IPS DF 19.7 (cell line): ENCODE measurements at places on chromosomes 1 and 21.

DNA sequence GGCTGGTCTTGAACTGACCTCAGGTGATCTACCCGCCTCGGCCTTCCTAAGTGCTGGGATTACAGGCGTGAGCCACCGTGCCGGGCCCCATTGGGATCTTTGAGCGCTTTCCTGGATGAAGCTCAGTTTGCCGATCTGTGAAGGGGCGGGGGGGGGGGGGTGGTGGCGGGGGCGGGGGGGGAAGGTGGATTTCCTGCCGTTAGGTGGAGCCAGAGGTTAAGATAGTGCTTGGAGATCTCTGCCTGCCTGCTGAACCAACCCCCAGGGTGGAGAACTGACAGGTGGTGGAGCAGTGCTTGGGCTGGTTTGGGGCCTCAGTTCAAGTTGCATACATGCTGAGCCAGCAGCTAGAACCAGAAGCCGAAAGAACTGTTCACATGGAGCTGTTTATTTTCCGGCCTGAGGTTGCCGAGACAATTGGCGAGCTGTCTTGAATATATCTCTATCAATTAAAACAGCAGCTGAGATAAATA is 1.7 kb downstream of the TMCC2 start:
- peak; percentile 76 for DNase-seq

- DNase-seq, result no peak
These were observed 1.6 kb downstream of the SMPDL3B start for GRCh38 chr1:27936370-27936769.

DNA sequence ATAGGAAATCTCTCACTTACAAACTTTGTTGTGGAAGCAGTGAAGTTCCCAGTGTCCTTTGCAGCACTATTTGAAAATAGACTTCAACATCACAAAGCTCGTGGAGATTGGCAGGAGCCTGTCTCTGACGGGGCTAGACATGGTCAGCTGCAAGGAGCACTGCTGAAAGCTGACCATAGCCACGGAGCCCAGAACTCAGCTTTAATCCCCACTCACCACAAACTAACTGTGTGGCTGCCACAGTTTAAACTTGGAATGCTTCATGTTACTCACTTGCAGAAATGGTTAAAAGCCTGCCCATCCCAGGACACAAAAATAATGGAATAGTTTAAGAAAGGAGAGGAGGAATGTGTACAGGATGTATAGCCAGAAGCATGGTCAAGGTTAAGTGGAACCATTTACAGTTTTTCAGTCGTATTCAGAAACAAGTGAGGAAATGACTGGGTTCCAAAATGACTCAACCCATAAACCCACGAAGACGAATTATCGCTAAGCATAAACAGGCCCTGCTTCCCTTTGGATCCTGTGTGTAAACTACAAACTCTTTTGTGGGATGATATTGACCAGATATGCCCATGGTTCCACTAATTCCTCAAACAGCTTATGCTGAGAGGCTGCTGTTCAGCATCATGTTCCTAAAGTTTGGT is 18.2 kb downstream of the DNALI1 start:
- no peak for DNase-seq

DNA sequence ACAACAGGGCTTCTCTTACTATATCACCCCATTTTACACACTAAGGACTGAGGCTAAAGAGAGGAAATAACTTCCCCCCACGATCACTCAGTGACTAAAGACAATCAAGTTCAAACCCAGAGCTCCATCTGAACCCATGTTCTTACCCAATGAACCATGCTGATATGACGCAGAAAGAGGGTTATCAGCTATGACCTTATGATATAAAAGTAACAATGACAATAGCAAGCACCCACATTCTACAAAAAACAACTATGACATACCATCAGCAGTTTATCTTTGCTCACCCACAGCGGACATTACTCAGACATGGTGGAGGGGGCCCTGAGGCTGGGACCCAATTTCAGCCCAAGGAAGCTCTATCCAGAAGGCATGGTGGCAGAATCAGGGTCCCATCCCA is 75.7 kb downstream of the PTPN14 start:
- no peak for DNase-seq

GRCh38 chr1:246569248-246570238 is 3.3 kb downstream of the CNST start:
- DNase-seq, result no peak

DNA sequence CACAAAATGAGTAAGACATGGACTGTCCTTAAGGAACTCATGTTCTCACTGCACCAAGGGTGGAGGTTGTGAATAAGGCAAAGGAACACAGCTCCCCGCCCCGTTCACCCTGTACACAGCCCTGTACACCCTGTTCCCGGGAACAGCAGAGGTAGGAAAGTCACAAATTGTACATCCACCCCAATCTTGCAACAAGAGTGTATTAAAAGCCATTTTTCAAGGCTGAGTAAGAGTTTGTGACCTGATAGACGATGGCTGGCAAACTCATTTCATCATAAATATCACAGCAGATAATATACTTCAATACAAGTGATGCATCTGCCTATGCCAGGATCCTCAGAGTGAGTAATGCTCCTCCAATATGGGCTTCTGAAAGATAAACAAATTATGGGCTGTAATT is 52.5 kb upstream of the CAMK1G start:
- DNase-seq, result no peak

GRCh38 chr1:78490861-78491450 is at the start of gene PTGFR:
Gene PTGFR, plus strand, starts transcription at chr1:78490974. Its CDS starts 1,770 bp downstream, at chr1:78492744.
- no peak for DNase-seq

DNA sequence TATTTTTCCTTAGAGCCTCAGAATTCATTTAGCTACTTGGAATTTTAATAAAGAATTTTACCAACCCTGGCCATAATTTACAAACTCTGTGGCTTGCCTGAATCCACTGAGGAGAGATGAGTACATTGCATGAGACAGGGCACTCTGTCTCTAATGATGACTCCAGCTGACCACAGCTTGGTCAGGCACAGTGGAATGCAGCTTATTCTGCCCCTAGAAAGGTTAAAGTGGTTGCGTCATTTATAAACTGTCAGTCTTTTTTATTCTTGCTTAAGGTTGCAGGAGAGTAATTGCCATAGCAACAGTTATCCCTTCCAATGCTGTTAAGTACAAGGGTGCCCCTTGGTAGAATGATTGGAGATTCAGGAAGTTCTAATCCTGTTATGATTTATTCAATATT is 28.3 kb downstream of the PDE4B start:
- no peak for DNase-seq

GRCh38 chr1:201891451-201892045 is 2.9 kb downstream of the SHISA4 start:
- DNase-seq, result no peak

GRCh38 chr1:217482356-217483102 is 148.4 kb downstream of the GPATCH2 start:
- DNase-seq, result no peak
